ENCODE measurements at places on chromosomes 6 and 20. TPM values are rescaled to one million over a fixed set of nuclear protein-coding genes. Genes with fewer than 3 reads are reported as not detected.

CTSZ gene
- 183 TPM for total RNA-seq

ENPP5 gene
- total RNA-seq, result not detected

MOG gene
- total RNA-seq, result not detected

SESN1 gene
- total RNA-seq, result 10.0 TPM

SRMS gene
- total RNA-seq, result 0.16 TPM

HLA-DOB gene
- 0.20 TPM for total RNA-seq

BNIP5 gene
- not detected for total RNA-seq

SNHG17 gene
- 187 TPM for total RNA-seq

Data from A549 treated with Mapracorat at 1 μM for 4 hours (cell line).